DMS 273 treated with DMSO at 0.1 percent for 48 hours (cell line): ENCODE measurements at places on chromosomes 16 and 17.

GRCh38 chr17:75844530-75845057 lies 390 bp upstream of the UNC13D start:
- no peak for DNase-seq

- DNase-seq, result no peak
These were observed 8.2 kb downstream of the PGAP3 start for GRCh38 chr17:39679521-39680192.

GRCh38 chr16:89422527-89422904 lies 67.8 kb downstream of the ANKRD11 start:
- no peak for DNase-seq

DNA sequence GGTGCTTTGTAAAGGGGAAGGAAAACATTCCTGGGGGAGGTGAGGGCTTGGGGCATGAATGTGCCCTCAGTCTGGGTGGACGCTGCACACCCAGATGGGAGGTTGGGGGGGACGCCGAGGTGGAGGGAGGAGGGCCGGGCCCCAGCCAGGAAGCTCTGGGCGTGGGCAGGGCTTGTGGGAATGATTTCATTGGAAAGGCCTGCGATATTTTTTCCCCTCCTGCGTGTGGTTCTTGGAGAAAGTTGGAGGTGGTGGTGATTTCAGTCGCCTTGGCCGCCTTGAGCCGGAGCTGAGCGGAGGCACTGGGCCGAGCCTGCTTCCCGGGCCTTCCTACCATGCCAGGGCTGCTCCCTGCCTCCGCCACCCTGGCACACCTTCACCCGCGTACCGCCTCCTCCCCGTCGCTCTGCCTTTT lies 26.4 kb upstream of the CLEC18A start:
- no peak for DNase-seq

DNA sequence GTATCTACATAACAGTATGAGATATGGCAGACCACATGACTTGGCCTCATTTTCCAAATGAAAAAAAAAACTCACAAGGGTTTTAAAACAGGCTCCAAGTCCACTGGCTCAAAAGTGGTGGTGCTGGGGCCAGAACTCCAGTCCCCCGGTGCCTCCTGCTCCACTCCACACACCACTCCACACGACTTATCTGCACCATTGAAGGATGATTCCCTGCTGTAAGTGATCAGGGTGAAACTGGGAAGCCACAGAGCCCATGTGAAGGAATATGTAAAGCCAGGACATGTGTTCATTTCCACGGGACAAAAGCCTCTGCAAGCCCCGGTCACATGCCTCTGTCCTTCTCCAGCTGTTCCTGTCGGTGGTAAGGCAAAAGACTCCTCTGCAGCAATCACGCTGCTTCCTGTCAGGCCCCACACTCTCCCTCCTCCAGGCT lies 97.2 kb downstream of the ZNF18 start:
- DNase-seq, result no peak

GRCh38 chr17:77429369-77429968 lies 288.7 kb downstream of the SEC14L1 start:
- DNase-seq, result no peak

- DNase-seq, result no peak
These were observed 19.5 kb upstream of the MGAT5B start for GRCh38 chr17:76848670-76849069.
